ENCODE measurements at places on chromosomes 2 and 18. TPM values are rescaled to one million over a fixed set of nuclear protein-coding genes. Genes with fewer than 3 reads are reported as not detected.

GRCh38 chr2:72893594-72894319 lies 6.5 kb downstream of the SPR start:
- no peak for DNase-seq
- peaks cover 34% of the 10 kb centered on the region for H3K27me3 ChIP-seq
- H3K4me1 ChIP-seq, result no peaks in the 10 kb centered on the region
- H3K27ac ChIP-seq, result no peak overlapping the region

DNA sequence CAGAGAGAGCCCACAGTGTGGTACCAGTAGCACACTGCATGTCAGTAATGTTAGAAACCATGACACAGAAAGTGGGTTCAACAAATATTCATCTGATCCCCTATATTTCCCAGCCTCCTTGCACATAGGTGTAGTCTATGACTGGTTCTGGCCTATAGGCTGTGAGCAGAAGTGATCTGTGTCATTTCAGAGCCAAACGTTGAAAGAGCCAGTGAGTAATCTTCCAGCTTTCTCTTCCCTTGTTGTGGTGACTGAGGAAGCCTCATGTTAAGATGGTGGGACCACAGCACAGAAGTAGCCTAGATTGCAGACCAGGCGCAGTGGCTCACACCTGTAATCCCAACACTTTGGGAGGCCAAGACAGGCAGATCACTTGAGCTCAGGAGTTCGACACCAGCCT lies 4.1 kb downstream of the TMEM237 start:
- H3K27me3 ChIP-seq, result no peaks in the 10 kb centered on the region
- no peak overlapping the region for H3K4me3 ChIP-seq
- peaks cover 17% of the 10 kb centered on the region for H3K36me3 ChIP-seq
- no peak for DNase-seq

DNA sequence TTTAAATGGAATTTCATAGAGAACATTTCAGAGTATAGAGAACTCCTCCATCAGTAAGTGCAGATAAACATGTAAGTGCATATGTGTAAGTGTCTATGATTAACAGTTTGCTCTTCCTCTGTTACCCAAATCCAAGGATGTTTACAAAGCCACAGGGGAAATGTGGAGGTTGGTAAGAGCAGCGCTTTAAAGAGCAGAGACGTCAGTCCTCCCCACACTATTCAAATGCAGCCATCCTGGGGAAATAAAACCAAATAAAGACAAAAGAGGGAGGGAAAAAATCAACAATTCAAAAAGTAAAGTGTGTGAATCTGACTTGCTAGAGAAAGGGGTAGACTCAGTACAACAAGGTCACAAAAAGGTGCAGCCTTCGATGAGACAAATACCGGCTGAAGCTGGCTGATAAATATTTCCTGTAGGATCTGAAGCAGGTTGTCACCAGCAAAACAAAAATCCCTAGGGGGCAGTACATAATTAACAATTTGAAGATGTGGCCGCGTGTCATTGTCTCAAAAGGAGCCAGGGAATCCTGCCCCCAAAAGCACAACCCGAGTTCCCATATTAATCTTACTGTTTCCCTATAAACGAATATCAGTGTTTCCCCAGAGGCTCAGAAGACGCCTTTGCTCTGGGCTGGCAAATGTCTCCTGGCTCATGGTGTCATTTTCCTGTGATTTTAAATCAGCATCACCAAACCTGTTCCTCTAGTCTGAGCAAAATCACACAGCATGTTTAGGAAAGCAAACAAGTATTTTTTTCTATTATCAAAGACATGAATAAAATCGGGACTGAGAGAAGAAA lies 216.5 kb downstream of the CDCA7 start:
- H3K27ac ChIP-seq, result no peak overlapping the region
- H3K27me3 ChIP-seq, result no peaks in the 10 kb centered on the region
- H3K36me3 ChIP-seq, result peaks cover 1% of the 10 kb centered on the region
- no peak for DNase-seq
- peaks cover 12% of the 10 kb centered on the region for H3K4me1 ChIP-seq

DNA sequence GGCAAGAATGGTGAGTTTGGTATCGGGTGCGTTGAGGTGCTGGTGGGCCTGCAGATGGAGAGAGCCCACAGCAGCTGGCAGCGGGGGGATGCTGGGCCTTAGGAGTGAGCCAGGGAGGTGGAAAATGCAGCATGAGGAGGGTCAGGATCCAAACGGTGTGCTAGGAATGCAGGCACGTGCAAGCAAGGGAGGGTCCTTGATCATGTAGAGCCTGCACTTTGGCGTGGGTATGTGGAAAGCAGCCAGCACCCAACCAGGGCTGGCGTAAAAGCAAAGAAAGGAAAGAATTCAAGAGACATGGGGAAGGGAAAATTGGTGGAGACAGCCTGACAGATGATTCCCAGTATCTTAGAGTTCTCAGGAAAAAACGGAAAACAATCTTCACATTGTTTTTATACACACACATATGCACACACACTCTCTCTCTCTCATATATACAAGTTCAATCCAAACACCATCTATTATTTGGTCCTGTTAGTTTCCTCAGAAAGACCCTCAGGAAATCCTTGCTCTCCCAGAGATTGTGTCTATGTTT lies 46.3 kb downstream of the LTBP1 start:
- H3K4me1 ChIP-seq, result peaks cover 5% of the 10 kb centered on the region
- DNase-seq, result no peak
- no peak overlapping the region for H3K4me3 ChIP-seq
- H3K27me3 ChIP-seq, result no peaks in the 10 kb centered on the region
- H3K36me3 ChIP-seq, result peaks cover 4% of the 10 kb centered on the region

DNA sequence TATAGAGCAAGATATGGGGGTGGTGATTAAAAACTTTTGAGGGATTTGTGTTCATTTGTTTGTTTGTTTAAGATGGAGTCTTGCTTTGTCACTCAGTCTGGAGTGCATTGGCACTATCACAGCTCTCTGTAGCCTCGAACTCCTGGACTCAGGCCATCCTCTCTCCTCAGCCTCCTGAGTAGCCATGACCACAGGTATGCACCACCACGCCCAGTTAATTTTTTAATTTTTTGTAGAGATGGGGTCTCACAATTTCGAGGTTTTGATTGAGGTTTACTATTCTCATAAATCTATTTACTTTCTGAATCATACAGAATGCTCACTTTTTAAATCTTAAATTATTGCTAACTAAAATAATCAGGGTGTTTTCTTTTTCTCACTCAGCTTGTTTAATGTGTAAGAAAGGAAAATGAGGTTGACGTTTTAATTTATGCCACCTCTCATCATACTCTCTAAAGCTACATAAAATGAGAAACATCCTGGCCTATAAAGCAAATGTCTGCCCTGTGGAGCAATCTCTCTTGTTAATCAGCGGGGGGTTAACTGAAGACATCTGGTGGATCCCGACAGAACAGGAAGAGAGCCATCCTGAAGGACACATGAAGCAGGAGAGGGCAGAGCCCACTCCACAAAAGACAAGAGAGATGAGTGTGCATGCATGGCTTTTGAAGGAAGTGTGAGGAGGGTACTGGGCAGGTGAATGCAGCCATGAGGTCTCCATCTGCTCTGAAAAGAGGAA lies 589.1 kb upstream of the SLC8A1 start:
- H3K36me3 ChIP-seq, result no peaks in the 10 kb centered on the region
- H3K27me3 ChIP-seq, result no peaks in the 10 kb centered on the region
- no peaks in the 10 kb centered on the region for H3K4me1 ChIP-seq
- no peak for DNase-seq
- no peak overlapping the region for H3K4me3 ChIP-seq
- no peak overlapping the region for H3K27ac ChIP-seq

DNA sequence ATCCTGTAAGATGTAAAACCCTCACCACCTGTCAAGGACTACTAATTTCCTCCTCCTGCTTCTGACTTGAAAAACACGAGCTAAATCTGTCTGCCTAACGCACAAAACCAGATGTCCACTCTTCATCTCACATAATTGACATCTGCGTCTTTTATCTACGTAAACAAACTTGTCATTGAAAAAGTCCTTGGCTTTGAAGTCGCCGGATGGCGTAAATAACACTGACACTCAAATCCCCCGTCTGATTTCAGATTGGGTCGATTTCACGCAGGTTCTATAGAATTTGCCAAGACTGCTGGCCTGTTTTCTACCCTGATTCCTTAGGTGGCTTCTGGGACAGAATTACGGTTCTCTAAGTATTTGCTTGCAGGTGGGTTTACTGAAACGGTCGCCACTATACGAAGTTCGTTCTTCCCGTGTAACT lies 539 bp upstream of the MOB4 start:
- peaks cover 41% of the 10 kb centered on the region for H3K4me1 ChIP-seq
- no peaks in the 10 kb centered on the region for H3K36me3 ChIP-seq
- DNase-seq, result no peak

DNA sequence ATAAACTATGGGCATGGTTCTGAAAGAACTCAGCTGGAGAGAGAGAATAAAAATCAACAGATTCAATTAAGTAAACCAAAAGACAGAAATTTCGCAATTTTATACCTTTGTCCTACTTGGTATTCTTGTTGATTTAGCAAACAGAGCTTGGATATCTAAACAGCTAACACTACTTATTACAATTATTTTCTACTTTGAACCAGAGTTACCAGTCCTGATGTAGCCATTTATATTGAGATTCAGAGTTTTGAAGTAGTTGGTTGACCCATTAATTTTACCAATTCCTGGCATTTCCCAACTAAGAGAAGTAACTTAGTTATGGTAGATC lies 48.9 kb downstream of the ASXL2 start:
- no peak for DNase-seq
- H3K4me1 ChIP-seq, result peaks cover 10% of the 10 kb centered on the region
- no peak overlapping the region for H3K4me3 ChIP-seq
- peaks cover 11% of the 10 kb centered on the region for H3K36me3 ChIP-seq
- H3K27me3 ChIP-seq, result no peaks in the 10 kb centered on the region
- no peak overlapping the region for H3K27ac ChIP-seq

DNA sequence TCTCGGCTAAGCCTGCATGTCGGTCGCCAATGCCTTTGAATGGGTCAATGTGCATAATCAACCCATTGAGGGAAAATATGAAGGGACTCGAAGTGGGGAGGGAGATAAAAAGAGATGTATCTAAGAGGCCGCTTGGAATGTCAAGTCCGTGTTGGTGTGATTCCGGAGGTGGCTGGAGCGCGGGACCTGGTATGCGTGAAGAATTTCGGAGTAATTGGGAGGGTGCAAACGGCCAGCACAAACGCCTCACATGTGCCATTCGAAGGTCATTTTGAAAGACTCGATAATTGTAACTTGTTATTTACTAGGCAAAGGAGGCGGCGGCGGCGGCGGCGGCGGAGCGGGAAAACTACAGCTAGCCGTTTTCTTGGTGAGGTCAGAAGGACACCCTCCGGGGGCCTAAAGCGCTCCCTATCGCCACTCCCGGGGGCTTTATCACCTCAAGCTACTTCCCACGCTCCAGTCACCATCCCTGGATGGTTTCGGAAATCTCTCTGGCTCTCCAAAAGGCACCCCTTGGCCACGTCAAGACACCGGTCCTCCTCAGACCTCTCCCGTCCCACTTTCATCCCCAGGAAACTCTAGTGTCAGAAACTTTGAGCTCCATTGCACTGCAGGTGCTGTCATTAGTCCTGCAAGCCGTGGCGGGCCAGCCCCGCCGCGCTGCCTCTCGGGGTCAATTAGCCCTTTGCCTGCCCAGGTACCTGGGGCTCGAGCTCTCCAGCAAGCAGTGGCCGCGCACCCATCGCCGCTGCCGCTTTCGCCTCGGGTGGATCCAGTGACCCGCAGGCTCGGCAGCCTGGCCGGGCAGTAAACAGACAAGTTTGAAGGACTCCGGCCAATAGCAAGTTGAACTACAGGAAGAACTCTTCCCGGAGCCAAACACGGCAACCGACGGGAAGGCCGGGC lies 1.5 kb downstream of the ERBB4 start:
- H3K4me3 ChIP-seq, result peak overlapping the region; percentile 87
- peaks cover 19% of the 10 kb centered on the region for H3K4me1 ChIP-seq
- peak; percentile 67 for DNase-seq
- H3K27me3 ChIP-seq, result peaks cover 16% of the 10 kb centered on the region

NCKAP5 gene
- 0.87 TPM for total RNA-seq

NPC1 gene
- total RNA-seq, result 48.2 TPM

EGR4 gene
- not detected for total RNA-seq

IL37 gene
- not detected for total RNA-seq

PUM2 gene
- total RNA-seq, result 73.1 TPM

C2orf66 gene
- not detected for total RNA-seq

CHN1 gene
- total RNA-seq, result 18.4 TPM

PSMA8 gene
- not detected for total RNA-seq

SERPINE2 gene
- 61.0 TPM for total RNA-seq
